Right cardiac atrium (tissue), 5 donors: ENCODE measurements at places on chromosomes 11 and 22. TPM values are rescaled to one million over a fixed set of nuclear protein-coding genes. Genes with fewer than 3 reads are reported as not detected.

- DNase-seq, result no peak
These were observed 5.9 kb upstream of the RAC2 start for GRCh38 chr22:37249986-37250385.

- no peak for DNase-seq
These were observed 21.7 kb downstream of the KCNJ1 start for GRCh38 chr11:128845334-128845780.

- DNase-seq, result no peak
These were observed 55.9 kb downstream of the ZC3H12C start for GRCh38 chr11:110148775-110149744.

- DNase-seq, result peak; percentile 42
These were observed 3.9 kb downstream of the TANGO2 start for GRCh38 chr22:20024650-20025397.

DNA sequence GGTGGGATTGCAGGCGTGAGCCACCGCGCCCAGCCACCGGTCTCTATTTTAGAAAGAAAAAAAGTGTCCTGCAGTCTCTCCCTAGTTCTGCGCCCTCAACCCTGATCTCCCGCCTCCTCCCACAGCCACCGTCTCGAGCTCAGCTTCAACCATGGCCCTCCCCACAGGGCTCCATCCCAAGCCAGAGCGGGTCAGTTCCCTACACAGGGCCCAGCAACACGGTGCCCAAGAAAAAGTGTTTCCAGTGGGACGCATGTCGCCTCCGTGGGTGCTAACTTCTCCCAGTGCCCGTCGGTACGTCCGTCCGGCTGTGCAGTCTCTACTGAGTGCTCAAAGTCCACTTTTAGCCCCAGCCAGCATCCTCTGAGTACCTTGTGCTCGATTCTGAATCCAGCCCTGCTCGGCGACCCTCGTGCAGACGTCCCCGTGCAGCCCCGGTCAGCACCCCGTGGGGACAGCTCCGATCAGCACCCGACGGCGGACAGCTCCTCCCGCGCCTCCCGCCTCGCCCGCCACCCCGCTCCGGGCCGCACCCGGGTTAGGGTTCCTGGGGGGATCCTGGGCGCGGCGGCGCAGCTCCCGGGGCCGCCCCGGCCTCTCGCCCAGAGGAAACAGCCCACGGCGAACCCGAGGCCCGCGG, 657 bp upstream of the MAPK8IP2 start:
- peak; percentile 84 for DNase-seq

GRCh38 chr22:37559901-37560607, at the start of gene CDC42EP1:
Gene CDC42EP1, plus strand, starts transcription at chr22:37560480. Its CDS starts 5,870 bp downstream, at chr22:37566350.
- DNase-seq, result peak; percentile 88

Gene TMPRSS13
- 0.11 TPM for total RNA-seq

Gene OR8D1
- not detected for total RNA-seq

DNA sequence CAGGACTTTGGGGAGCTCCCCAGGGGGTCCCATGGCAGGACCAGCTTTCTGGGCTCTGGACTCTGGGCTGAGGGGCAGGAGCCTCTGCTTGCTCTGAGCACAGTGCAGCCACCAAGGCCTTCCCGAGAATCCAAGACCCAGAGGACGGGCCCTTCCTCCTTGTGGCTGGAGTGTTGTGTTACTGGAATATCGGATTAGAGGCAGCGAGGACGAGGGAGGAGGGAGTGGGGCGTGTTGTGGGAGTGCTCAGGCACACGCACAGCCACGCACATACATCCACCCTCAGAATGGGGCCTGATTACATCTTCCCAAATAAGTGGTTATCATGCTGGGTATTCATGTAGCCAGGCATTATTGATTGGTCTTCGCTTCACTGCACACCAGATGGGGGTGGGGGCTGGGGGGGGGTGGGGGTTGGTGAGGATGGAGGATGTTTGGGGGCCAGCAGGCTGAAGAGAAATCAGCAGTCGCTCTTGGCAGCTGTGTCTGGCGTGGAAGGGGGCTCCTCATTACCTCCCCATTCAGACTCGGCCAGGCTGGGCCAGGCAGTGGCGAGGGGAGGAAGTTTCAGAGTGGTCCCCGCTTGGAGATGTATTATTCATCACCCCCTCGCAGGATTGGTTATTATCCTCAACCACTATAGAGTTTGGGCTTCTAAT, 120.9 kb downstream of the ST3GAL4 start:
- no peak for DNase-seq

DNA sequence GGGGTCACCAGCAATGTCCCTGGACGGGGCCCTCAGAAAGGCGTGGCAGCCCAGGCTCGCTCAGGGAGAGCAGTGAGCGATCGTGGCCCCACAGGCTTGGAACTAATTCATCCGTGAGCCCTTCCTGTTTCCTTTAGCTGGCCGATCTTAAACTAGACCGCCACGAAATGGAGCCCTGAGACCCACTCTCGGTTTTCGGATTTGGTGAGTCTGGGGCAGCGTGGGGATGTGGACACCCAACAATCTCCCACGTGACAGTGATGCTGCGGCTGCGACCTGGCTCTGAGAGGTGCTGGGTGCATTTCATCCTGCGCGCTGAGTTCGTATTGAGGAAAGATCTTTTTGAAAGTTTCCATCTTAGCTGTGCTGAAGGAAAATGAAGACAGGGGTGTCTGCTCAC, 501.3 kb upstream of the B3GAT1 start:
- DNase-seq, result no peak

DNA sequence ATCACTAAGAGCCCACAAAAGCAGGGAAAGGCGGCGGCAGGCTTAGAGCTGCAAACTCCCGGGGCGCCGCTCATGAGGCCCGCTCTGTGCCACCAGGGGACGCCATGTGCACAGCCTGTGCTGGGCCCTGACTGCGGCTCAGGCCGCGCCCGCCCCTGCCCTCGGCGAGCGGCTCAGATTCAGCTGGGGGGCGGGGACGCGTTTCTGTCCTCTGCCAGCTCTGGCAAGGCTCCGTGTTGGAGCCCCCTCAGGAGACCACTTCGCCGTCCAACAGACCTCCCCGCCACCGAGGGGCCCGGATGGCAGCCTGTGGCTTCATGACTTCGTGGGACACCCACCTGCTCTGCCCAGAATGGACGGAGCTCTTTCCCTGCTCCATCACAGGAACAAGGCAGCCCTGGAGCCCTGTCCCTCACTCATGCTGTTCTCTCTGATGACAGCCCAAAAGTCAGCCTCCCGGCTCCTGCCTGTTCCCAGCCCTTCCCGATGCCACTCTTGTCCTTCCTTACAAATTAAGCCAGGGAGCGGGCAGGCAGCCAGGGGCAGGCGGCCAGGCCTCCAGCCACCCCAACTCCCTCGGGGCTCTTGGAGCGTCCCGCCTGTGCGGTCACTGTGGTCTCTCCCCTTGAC, 69.1 kb downstream of the NAT10 start:
- DNase-seq, result peak; percentile 87

GRCh38 chr11:40054631-40055030, 1404.8 kb downstream of the LRRC4C start:
- DNase-seq, result peak; percentile 51

DNA sequence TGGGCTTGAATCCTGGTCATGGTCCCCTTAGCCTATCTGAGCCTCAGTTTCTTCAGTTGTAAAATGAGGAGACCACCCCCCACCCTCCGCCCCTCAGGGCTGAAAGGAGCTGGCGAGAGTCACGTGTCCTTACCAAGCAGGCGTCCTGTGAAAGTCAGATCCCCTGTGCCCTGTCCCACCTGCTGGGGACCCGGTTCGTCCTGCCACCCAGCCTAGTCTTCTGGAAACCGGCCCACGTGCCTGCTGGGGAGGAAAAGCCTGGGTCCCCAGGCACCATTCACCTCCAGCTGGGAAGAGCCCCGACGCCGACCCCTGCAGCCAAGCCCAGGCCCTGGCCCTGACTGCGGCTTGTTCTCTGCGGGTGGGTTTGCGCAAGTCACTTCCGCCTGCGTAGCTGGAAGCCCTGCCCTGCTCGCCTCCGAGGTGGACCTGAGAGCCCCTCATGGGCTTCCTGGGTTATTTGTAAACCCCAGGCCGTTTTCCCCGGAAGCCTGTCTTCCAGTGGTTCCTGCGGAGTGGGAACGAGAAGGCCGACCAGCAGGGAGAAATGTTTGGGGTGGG, 679 bp upstream of the SSH3 start:
- DNase-seq, result peak; percentile 77

GRCh38 chr11:47991894-47992293, 11.5 kb downstream of the PTPRJ start:
- no peak for DNase-seq
